ENCODE measurements at places on chromosomes 7 and 10.

DNA sequence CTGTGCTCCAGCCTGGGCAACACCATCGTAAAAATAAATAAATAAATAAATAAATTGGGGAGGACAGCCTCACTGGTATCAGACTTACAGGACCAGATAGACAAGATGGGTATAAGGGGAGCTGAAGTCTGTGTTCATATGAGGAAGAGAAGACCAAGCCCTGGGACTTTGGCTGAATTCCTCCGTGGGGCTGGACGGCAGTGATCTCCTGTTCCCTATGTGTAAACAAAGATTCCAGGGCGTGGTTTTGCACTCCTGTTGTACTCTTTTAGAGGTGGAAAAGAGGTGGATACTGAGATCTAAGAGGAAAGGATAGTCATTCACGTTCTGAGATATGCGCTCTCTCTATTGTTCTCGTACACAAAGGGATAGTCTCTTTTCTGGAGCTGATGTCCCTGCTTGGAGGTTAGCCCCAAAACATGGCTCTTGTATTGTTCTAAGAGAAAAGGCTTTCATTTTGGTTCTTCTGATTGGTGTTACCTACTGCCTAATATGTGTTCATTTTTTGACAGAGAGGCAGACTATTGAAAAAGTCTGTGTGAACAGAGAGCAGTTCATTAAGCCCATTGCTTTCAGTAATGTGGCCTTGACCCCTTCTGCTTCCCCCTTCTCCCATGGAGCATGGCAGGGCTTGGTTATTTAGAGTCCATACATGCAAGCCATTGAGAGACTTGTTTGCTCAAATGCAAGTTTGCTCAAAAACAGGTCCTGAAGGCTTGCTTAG lies 12.3 kb downstream of the KCTD7 start:
- no peak for DNase-seq

- DNase-seq: no peak
Observed at GRCh38 chr10:119222537-119222936, 15.2 kb downstream of the GRK5 start.

- DNase-seq: no peak
Observed at GRCh38 chr10:97136756-97137155, 49.0 kb downstream of the SLIT1 start.

DNA sequence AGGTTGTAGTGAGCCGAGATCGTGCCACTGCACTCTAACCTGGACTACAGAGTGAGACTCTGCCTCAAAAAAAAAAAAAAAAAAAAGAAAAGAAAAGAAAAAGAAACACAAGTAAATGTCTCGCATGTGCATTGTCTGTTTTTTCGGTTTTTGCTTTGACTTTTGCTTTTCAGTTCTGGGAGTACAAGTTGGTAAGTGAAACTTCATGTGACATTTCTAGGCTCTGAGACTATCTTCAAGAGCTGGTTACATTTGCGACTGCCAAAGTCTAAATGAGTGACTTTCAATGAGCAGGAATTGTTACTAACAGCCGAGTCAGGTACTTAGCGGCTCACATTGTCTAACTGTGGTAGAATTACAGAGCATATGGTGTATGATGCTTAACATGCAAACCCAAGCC lies 107.0 kb upstream of the CELF2 start:
- no peak for DNase-seq

DNA sequence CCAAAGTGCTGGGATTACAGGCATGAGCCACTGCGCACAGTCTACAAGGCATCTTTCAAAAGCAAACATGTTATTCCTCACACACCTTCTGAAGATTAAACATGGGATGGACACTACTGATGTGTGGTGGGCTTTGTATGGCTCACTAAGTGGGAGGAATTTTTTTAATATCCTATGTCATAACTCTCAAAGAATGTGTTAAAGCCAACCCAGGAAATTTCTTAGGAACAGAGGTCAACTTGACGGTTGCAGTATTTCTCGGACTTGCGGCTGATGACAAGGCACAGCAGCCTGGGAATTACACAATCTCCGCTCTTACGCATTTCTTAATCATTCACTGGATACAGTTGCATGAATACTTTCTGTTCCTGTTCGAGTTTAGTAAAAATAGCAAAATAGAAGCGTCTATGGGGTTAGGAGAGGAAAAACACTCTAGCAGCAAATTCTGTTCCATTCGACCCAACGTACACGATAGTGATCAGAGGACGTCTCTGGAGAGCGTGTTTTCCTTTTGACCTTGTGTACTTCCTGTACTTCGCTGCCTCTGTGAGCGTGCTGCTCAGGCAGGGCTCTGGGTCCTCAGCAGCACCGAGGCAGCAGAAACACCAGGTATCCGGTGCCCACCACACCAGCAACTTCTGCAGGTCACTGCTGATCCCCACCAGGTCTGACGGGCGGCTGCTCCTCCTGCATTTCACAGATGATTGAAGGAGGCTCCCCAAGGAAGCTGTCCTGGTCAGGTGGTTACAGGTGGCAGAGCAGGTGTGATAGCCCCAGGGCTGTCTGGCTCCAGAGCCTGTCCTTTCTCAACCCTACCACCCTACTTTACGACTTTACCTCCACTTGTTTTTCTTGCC lies 26.4 kb upstream of the SRGN start:
- DNase-seq: no peak

DNA sequence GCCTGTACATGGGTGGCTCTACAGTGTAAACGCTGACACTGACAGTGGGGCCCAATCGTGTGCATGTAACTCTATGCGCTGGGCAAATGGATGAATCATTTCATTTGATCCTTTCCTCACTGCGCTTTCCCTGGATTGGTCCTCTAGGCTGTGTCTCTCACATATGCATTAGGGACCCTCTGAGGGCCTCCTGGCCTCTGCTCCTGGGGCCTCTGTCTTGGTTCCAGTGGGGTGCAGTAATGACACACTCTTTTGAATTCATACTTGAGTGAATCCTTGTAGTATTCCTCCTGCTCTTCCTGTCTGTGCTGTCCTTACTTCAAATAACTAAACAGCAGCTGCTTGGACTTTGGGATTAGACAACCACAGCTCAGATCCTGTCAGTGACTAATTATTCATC lies 176.5 kb upstream of the ADO start:
- DNase-seq: no peak

DNA sequence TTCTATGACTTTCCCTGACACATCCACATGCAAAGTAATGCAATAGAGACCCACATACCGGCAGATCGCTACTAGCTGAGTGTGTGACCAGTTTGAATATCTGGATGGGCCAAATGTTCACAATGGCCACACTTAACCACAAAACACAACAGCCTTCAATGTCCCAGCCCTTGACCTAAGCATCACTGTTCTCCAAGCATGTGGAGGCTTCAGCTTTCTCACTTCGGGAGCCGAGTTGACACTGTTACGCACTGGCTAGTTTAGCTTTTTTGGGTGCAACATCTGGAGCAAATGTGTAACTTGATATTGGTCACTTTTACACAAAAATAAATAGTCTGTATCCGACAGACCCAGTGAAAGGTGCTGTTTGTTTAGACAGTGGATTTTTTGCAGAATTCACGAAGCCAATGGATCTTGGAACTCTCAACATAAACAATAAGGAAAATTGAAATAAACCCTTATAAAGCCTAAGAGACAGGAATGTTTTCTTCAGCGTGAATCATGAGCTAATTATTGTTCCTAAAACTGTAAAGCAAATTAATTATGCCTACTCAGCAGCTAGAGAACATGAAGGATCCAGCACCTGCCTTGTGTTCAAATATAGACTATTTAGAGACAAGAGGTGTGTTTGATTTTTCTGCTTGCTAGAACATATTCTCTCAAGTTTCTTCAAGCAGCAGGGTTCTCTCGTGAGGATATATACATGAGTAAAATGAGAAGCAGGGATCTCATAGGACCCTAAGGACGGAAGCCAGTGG lies 117.6 kb upstream of the JCAD start:
- DNase-seq: no peak

DNA sequence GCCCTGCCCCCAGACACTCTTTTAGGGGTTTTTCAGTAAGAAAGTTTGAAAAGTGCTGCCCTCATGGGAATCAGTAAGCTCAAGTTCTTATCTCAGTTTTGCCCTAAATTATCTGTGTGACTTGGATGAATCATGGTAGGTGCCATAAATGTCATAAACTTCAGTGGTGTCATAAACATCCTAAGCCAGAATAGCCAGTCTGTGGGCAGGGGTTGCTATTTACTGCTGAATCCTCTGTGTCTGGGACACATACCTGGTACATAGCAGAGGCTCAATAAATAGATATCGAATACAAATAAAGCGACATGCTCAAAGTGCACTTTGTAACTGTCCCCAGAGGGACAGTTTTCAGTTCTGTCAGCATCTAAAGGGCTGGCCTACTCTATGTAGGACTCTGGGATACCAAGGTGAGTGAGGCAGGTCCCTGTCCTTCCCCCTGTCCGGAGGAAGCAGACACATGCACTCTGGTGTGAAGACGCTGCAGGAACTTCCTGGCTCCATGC lies 502.1 kb downstream of the RPS24 start:
- no peak for DNase-seq
